Regular cardiac myocyte (primary cell): ENCODE measurements at places on chromosomes 2 and 18. TPM values are rescaled to one million over a fixed set of nuclear protein-coding genes. Genes with fewer than 3 reads are reported as not detected.

OSBPL6 gene
- total RNA-seq, result 0.96 and 1.4 TPM in 2 replicates

ACVR2A gene
- total RNA-seq, result 7.3 and 22.6 TPM in 2 replicates

KCNG2 gene
- total RNA-seq, result 0.19 and 1.1 TPM in 2 replicates

C2orf76 gene
- total RNA-seq, result 5.6 and 8.6 TPM in 2 replicates

GLI2 gene
- total RNA-seq, result 2.0 and 9.8 TPM in 2 replicates

GBX2 gene
- total RNA-seq, result not detected in 2 replicates

SERPINB3 gene
- total RNA-seq, result not detected in 2 replicates

COL4A3 gene
- total RNA-seq, result 0.58 and 11.0 TPM in 2 replicates

FTCDNL1 gene
- 1.1 and 2.1 TPM in 2 replicates for total RNA-seq

IL1RN gene
- under 0.01 and 0.28 TPM in 2 replicates for total RNA-seq

SMYD5 gene
- total RNA-seq, result 13.5 and 23.4 TPM in 2 replicates

IL36G gene
- total RNA-seq, result not detected in 2 replicates
